ENCODE measurements at places on chromosomes 5 and 9.

- no peak for DNase-seq
Observed at GRCh38 chr5:172830876-172831662, 3.0 kb upstream of the ERGIC1 start.

- DNase-seq, result no peak
Observed at GRCh38 chr5:107474361-107474715, 196.4 kb downstream of the EFNA5 start.

DNA sequence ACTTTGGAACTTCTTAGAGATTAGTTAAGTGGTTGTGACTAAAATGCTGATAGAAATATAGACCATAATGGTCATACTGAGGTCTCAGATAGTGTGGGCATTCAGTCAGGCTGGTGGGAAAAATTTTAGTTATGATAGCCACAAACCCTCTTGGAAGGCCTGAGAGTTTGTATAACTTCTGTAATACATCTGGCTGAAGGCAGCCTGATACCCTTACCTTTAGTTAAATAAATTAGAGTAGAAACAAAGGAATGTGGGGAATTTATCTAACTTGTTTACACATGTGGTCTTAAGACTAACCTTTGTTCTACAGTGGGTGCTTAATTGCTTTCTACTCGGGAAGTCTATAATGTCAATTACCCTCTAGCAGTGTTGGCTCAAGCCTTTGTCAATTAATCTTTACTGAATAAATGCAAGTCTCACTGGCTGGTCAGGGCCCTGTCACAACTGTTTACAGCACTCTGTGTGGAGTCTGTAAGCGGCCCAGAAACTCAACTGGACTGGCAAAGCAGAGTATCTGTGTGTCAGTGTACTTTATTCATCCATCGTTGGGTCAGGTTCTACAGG, 184.0 kb downstream of the FBXO4 start:
- DNase-seq, result no peak

DNA sequence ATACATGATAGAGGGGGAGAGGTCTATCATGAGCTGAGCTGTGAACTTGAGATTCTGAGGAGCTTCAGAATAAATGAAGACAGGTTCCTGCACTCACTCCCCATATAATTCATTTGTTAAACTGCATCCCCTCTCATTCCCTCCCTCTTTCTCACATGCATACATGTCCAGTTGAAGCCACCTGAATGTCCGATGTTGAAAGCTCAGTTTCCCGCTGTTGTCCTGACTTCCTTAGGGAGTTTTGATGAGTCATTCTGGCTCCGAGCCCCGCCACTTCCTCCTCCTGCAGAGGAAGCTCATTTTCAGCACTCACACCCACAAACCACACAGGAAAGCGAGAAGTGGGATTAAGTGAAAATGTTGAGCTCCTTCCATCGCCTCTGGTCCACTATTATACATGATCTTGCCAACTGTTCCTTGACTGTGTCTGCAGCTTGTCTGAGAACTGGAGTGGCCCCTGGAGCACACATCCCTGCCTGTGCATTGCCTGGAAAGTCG, 121.2 kb downstream of the CEMIP2 start:
- peak; percentile 11 for DNase-seq

- DNase-seq, result no peak
Observed at GRCh38 chr9:110351009-110351467, 13.4 kb upstream of the TXNDC8 start.
